ENCODE measurements at places on chromosomes 12 and 14.

DNA sequence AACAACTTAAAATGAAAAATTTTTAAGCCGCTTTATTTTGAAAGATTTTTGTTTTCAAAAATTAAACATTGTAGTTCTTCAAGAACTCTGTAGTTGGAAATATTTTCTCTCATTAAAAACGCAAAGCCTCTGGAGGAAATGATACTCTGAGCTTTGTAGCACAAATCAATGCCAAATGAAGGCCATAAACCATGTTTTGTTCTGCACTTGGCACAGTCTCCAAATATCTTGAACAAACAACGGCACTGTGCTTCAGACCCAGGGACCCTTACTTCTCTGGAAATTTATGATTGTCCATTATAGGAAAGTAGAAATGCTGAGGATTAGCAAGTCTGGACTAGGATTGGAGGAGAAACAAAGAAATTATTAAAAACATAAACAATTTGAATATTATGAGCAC, 160.8 kb upstream of the BMP4 start:
- no peak for DNase-seq

- DNase-seq = no peak
These were observed 409.0 kb downstream of the DAD1 start for GRCh38 chr14:22180045-22180444.

- DNase-seq = no peak
These were observed 131.8 kb downstream of the SCARB1 start for GRCh38 chr12:124731869-124732268.

DNA sequence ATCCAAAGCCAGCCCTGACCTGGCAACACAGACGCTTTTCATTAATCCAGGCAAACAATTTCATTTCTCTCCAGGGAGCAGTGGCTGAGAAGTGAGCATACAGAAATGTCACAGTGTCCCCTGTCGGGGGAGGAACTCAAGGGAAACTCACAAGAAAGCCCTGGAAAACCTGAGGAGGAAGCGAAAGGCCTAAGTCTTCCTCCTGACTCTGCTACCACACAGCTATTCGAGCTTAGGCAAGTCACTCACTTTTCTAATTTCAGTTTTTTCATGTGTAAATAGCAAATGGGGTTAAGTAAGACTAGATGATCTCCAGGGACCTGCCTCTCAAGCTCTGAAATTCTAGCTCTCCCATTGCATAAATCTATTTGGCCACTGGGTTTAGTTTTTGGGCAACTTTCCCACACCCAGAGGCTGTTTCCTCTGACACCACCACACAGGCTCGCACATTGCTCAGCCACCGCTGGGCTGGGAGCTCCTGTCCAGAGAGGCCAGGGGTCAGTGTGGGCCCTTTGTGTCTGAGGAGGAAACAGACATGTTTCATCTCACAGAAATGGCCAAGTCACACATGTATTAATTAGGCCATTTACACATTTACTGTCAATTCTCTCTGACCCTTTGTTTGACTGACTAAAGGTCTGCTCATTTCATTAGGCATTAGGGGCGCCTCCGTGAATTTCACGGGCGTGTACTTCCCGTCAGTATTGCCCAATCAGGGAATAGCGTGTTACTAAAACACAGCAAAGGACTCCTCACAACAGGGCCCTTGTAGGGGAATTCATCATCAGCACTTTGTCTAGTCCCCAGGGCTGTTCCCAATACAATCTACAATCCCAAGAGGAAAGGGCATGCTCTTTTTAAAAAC, 9.8 kb upstream of the PNMA1 start:
- DNase-seq = peak; percentile 98

GRCh38 chr14:67242168-67242420, 859 bp downstream of the PALS1 start:
- DNase-seq = no peak

GRCh38 chr14:92903359-92903758, 19.6 kb upstream of the CHGA start:
- DNase-seq = no peak

DNA sequence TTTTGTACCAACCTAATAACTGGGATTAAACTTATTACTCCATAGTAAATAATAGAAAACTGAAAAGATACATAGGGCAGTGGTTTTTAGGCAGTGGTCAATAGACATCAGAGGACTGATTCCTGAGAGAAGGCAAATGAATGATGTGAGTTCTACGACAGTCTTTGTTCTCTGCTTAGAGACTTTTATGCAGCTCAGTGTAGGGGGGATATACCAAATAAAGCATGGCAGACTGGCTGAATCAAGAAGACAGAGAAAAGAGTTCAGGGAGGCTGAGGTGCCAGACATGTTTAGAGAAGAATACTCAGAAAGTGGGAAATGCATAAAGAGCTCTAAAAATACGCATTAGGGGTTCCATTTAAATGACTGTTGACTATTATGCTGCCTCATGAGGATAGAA, 320.8 kb upstream of the FAR2 start:
- no peak for DNase-seq

- DNase-seq = no peak
These were observed 311.8 kb upstream of the AMIGO2 start for GRCh38 chr12:47391566-47391965.

DNA sequence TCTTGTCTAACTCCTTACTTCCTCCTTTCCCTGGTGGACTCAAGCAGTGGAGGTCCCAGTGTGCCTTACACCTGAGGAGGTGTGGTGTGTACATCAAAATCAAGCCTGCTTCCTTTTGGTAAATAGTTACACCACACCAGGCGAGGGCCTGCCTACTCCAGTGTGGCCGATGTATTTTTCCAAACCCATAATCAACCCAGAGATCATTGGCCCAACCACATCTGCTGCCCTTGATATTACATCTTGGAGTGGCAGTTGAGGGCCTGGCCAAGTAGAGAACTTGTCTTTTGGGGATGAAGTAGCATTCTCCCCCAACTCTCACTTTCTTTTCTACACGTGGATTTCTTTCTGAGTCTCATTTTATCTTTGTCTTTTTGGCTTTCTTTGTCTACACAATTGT, 187.4 kb downstream of the EFCAB11 start:
- DNase-seq = no peak

DNA sequence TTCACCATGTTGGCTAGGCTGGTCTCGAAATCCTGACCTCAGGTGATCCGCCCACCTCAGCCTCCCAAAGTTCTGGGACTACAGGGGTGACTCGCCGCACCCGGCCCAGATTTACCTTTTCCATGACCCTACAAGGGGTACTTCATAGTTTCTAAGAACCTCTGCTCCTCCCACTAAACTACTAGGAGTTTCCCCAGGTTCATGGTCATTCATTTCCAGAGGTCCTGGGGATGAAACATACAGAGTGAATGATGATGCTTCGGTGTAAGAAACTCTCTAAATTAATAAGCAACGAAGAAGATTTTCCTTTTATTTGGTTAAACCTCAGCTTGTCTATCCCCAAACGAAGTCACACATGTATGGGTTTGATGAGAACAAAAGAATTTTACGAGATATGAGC, 56.9 kb downstream of the AMN start:
- no peak for DNase-seq

- no peak for DNase-seq
These were observed 641 bp upstream of the ASCL1 start for GRCh38 chr12:102956738-102957327.

GRCh38 chr12:113439606-113440030, 17.4 kb downstream of the SDSL start:
- DNase-seq = peak; percentile 24
